Osteoblast (primary cell): ENCODE measurements at places on chromosomes 3 and 15.
A peak's percentile ranks its signal among the peaks of the same experiment; 100 is the strongest.

DNA sequence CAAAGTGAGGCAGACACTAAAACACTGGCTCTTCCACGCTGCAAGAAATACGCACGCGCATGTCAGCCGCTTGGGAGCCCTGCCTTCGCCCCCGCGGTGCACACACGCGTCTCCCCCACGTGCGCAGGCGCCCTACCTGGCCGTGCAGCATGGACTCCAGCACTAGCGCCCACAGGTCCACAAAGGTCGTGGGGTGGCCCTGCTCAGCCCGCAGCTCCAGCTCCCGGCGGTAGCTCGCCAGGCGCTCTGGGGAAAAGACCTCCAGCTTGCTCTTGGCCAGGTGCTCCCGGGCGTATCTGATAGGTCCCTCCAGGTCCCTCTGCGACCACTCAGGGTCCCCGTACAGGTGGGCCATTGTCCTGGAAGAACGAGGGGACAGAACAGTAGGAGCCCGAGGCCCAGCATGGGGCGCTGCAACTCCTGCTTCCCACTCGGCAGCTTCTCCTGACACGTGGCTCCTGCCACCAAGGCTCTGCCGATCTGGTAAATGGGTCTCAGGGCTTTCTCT is 14.9 kb downstream of the PLA2G4D start:
- no peak for DNase-seq

DNA sequence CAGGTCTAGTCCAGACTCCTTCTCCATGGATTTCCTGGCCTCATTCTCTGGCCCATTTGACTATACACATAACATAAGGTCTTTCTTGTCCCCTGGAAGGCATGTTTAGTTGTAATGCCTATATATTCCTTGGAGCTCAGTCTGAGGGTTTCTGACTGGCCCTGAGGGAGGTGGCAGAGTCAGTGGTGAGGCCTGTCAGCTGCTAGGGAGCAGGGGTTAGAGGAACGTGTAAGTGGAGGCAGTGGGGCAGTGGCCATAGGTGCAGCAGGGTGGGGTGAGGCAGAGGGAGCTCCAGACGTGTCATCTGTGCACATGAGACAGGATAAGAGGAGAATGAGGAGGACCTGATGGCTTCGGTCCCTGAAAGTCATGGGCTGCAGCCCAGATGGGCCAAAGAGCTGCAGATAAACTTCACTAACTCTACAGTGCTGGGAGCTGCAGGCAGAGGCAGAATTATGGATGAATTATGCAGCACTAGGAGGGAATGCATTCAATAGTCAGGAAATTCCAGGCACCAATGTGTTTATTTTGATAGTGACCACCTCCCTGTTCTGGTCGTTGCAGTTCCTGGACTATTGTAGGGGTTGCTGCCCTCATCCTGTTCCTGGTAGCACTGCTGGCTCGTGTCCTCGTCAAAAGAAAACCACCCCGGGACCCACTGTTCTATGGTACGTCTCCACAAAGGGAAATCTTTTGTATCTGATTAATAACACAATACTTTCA is 4.9 kb downstream of the TM6SF1 start:
- DNase-seq = peak; percentile 89

DNA sequence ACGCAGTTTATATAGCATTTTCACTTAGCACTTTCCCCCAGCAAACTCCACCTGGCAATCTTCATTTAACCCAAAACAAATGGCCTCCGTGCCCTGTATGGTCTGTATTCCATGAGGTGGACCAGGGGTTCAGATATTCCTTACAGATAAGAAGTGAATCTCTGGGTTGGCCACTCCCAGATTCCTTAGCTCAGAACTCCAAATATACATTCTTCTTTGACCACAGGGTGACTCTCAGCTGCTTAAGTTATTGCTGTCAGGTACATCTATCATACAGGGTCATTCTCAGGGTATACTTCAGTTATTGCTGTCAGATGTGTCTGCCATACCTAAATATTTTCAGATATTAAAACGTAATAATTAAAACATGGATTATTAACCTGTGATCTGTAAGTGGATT is 229.8 kb downstream of the TBL1XR1 start:
- no peak for DNase-seq

DNA sequence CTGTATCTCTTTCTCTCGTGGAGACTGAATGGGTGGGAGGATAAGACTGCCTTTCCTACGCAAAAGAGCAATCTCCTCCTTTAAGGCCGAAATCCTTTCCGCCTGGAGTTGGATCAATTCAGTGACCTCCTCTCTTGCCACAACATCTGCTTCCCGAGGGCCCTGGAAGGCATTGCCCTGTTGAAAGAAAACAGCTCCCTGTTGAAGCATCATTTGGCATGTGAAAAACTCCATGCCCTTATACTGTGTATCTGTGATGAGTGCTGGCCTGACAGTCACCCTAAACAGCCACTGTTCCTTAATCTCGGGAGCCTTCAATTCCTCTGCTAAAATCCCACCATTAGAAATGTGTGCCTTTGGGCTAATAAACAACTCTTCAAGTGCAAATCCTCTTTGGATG is 80.2 kb downstream of the BOC start:
- DNase-seq = no peak

DNA sequence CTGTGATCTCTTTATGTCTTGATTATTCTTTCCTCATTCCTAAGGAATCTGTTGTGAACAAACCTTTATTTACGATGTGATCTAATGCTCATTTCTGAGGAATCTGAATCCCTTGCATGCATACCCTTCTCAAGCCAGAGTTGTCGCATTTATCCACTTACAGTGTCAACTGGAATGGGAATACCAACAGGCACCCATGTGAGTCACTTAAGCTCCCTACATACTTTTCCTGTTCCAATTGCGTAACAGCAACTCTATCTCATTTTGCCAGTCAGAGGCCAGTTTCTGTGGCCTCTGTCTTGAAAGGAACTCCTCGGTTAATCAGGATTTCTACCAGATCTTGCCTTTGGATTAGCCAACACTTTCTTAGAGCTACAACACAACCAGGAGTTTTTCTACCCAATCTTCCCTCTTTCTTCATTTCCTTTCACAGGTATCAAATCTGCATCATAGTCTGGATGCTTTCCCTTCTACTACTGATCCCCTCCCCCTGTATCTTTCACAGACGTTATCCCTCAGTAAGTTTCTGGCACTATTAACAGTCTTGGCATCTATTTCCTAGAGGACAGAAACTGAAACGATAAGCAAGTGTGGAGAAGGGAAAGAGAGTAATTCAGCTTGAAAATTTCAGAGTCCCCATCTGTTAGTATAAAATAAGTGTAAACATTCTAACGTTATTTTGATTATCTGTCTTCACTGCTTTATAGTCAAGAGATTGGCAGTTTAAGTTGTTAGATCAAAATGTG is 66.8 kb upstream of the BCHE start:
- no peak for DNase-seq
